Skeletal muscle cell (primary cell): ENCODE measurements at places on chromosomes 4 and X.
A peak's percentile ranks its signal among the peaks of the same experiment; 100 is the strongest.

DNA sequence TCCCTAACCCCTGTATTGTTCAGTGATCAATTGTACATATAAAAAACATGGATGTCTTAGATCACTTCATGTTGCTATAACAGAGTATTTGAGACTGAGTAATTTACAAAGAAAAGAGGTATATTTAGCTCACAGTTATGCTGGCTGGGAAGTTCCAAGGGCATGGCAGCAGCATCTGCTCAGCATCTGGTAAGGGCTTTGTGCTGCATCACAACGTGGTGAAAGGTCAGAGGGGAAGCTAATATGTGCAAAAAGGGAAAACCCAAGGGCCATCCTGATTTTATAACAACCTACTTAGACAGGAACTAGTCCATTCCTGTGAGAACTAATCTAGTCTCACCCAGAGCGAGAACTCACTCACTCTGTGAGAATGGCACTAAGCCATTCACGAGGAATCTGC is 128.2 kb upstream of the OTUD4 start:
- no peak for DNase-seq

- DNase-seq = no peak
Measured at GRCh38 chr4:4323705-4324534, 33.9 kb downstream of the ZBTB49 start.

DNA sequence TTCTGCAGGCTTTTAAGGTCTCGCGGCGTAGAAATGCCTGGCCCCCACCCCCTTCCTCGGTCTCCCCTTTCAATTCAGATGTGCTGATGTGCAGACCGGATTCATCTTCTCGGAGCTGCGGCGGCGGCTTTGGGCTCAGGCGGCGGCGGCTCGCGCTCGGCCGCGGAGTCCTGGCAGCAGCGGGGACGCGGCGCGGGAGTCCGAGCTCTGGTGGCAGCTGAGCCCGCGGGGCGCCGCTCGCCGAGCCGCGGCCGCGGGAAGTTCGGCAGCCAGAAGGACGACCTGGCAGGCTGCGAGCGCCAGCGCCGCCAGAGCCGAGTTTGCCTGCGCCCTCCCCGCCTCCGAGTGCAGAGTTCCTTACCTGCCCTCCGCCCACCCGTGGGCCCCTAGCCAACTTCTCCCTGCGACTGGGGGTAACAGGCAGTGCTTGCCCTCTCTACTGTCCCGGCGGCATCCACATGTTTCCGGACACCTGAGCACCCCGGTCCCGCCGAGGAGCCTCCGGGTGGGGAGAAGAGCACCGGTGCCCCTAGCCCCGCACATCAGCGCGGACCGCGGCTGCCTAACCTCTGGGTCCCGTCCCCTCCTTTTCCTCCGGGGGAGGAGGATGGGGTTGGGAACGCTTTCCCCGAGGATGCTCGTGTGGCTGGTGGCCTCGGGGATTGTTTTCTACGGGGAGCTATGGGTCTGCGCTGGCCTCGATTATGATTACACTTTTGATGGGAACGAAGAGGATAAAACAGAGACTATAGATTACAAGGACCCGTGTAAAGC is 448 bp downstream of the TLL1 start:
- DNase-seq = no peak

DNA sequence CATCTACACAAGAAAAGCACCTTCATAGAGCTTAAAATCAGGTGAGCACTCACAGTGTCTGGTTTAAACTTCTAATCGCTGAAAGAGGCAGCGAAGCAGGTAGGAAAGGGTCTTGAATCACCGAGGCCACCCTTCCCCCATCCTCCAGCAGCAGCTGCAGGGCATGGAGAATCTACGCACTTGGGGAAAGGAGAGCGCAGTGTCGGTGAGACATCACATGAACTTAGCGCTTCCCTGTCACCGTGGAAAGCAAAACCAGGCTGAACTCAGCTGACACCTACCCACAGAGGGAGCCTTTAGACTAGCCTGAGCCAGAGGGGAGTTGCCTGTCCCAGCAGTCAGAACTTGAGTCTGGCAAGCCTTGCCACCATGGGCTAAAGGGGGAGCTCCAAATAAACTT is 197.2 kb upstream of the ZFP42 start:
- DNase-seq = no peak

GRCh38 chr4:24922416-24922815 is 9.6 kb upstream of the CCDC149 start:
- no peak for DNase-seq

GRCh38 chrX:46144566-46144965 is 400.7 kb downstream of the ZNF674 start:
- DNase-seq = no peak

DNA sequence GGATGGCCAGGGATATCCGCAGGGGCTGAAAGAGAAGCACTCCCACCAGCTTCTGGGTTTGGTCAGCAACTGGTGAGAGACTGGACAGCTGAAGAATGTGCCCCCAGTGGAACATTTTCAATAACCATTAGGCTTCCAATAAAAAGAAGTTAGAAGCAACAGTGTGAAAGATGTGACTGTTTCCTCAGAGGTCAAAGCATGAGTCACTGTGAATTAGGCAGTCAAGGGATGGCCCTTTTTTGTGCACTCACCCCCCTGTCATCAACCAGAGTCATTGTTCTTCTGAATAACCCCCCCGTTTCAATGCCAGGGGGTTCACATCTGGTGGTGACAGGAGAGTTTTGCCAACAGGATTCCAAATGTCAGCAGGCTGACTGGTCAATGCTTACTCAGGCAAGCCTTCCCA is 74.6 kb upstream of the SH3RF1 start:
- DNase-seq = peak; percentile 81

DNA sequence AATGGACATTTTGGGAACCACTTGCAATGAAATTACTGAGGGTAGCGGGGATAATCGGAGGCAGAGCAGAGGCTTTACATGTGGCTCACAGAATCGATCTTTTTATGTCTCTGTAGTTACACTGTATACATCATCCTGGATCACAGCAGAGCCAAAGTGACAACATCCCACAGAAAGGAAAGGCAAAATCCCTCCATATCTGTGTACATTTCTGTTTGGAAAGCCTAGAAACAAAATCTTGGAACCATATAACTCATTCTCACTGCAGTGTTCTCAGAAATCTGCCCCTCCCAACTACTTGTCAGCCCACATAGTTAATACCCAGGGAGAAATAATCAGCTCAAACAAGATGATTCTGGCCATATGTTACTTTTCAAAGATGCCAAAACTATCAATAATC is 211.6 kb downstream of the DCLK2 start:
- no peak for DNase-seq

DNA sequence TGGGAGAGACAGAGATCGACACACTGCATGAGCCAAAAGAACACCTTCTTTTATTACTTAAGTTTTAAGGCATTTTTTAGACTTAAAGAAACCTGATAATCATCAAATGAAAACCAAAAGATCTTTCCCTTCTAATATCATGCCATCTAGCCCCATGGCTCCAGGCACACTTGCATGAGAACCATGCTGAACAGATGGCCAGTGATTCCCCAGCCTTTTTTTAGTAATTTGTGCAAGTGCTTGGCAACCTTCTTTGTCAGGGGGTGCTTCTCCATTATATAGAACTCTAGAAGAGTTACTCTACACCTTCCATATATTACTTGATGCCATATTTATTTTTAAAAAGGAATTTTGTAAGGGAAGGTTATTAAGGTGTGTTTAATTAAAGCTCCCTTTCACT is 182.2 kb upstream of the TEX13C start:
- no peak for DNase-seq

DNA sequence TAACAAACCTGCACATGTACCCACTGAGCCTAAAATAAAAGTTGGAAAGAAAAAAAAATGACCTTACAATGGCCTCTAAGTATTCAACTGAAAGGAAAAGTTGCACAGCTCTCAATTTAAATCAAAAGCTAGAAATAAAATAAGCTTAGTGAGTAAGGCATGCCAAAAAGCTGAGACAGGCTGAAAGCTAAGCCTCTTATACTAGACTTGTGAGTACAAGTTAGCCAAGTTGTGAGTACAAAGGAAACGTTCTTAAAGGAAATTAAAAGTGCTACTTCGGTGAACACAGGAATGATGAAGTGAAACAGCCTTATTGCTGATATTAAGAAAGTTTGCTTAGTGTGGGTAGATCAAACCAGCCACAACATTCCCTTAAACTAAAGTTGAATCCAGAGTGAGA is 707.9 kb upstream of the PITX2 start:
- DNase-seq = peak; percentile 3

DNA sequence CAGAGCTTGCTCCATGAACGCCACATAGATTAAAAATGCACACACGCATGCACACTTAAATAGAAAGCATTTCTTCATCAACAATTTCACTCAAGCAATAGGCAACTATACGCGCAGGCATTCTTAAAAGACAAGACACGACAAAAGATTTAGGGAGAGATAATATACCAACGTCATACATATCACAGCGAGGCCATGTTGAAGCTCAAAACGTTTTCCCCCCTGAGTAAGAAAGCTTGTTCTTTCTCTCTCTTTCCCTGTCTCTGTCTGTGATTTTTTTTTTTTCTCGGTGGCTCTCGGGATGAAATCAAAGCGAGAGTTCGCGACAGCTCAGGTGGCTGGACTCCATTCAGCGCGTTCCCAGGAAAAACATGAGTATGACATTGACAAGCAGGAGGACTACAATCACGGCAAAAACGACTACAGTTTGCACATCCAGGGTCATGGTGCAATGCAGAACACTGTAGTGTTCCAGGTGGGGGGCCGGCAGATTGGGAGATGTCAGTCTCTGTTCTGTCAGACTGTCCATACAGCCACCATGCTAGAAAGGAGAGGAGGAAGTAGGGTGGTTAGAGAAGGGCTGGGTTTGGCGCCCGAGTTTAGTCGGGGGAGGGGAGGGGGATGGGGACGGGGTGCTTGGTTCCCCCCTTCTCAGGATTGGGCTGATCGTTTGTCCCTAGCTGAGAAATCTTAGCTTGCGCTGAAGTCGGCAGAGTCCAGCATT is 30.7 kb downstream of the ARHGEF9 start:
- no peak for DNase-seq

DNA sequence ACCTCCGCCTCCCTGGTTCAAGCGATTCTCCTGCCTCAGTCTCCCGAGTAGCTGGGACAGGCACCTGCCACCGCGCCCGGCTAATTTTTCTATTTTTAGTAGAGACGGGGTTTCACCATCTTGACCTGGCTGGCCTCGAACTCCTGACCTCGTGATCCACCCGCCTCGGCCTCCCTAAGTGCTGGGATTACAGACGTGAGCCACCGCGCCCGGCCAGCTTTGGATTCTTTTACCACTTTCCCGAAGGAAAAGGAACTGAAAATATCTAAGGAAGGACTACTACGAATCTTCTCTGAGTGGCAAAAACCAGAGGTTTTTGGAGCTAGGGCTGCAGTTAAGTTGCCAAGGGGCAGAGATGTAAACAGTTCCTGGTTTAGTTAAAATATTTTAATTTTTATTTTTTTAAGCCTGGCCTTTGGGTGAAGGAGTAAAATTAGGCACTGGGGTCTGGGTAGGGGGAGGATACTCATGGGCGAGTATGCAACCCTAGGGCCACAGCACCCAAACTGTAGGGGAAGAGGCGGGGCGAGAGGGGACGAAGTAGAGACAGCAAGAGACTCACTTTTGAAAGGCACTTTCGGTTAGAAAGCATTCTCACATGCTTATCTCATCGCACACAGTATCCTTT is 525 bp upstream of the CISD2 start:
- DNase-seq = no peak

DNA sequence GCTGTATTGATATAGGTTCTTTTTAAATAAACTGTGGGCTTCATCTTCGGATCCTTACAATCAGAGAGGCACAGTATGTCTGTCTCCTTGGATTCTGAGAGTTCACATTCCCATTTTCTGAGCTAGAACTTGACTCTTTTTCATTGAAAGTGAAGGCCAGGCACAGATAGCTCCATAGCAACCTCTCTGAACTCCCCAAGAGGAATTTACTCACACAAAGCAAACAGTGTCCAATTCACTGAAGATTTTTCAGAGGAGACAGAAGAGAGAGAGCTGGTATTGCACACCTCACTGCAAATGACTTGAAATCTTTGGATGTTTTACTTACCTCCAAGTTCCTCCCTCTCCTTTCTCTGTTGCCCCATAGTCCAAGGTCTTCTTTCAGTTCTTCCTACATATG is 130.9 kb upstream of the CASK start:
- DNase-seq = no peak

DNA sequence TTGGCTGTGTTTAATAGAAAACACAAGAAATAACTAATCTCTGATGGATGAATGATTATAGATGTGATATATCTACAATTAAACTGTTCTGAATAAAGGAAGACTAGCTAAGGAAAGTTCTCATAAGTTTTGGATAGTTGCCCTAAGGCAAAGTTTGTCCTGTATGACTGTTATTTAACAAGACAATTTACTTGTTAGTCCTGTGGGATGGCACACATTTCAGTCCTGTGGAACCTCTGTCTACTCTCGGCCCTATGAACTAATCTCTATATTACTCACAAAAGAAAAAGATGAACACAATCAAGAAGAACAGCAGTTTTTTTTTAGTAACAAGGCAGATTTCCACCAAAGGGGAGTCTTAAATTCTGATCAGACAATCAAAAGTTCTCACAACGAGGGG is 314.6 kb downstream of the CCSER1 start:
- no peak for DNase-seq

GRCh38 chr4:135934026-135934425 is 1598.3 kb downstream of the PCDH18 start:
- DNase-seq = no peak

DNA sequence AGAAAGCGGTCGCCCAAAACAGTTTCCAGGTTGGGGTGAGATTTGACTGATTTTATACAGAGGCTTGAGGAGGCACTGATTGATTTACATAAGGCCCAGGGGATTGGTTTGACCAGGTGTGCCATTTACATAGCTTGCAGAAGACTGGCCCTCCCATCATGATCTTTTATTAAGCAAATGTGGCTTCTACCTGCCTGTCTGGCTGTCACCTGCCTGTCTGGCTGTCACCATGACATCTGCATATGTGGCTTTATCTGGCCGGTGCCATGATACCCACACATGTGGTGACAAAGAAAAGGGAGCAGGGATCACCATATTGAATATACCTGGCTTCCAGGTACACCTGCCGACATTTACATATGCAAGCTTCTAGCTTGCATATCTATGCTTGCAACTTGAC is 17.0 kb upstream of the CDS1 start:
- DNase-seq = no peak

DNA sequence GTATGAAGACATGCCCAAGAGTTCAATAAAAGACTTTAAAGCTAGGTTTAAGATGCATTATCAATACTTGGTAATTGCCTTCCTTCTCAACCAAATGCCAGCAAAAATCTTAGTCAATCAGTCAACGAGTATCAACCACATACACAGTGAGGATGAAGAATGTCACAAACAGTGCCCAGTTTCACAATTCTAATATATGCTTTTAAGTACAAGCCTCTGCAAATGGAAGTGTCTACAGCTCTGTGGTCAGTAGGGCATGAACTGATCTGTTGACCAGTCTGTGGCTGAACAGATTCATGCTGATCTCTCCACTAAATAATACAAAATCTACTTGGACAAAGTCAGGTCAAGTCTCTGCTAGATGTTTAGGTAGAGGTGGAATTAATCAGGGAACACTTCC is 27.9 kb downstream of the PPARGC1A start:
- no peak for DNase-seq

GRCh38 chr4:123351713-123352112 is 44.9 kb upstream of the SPRY1 start:
- no peak for DNase-seq

GRCh38 chr4:121655320-121656268 is 41.2 kb downstream of the ANXA5 start:
- DNase-seq = no peak

- no peak for DNase-seq
Measured at GRCh38 chr4:99647071-99647470, 10.6 kb downstream of the C4orf54 start.

- DNase-seq = no peak
Measured at GRCh38 chrX:85109235-85109634, 105.6 kb downstream of the APOOL start.
